ENCODE measurements at places on chromosomes 1 and 21.

- no peak for DNase-seq
Measured at GRCh38 chr1:229086091-229086490, 184.8 kb upstream of the RAB4A start.

- no peak for DNase-seq
Measured at GRCh38 chr1:89580036-89580435, 52.9 kb upstream of the LRRC8C start.

- DNase-seq = no peak
Measured at GRCh38 chr1:99315305-99315704, 51.0 kb downstream of the PLPPR4 start.

GRCh38 chr1:28156821-28157220 lies 19.7 kb downstream of the PTAFR start:
- peak; percentile 16 for DNase-seq

DNA sequence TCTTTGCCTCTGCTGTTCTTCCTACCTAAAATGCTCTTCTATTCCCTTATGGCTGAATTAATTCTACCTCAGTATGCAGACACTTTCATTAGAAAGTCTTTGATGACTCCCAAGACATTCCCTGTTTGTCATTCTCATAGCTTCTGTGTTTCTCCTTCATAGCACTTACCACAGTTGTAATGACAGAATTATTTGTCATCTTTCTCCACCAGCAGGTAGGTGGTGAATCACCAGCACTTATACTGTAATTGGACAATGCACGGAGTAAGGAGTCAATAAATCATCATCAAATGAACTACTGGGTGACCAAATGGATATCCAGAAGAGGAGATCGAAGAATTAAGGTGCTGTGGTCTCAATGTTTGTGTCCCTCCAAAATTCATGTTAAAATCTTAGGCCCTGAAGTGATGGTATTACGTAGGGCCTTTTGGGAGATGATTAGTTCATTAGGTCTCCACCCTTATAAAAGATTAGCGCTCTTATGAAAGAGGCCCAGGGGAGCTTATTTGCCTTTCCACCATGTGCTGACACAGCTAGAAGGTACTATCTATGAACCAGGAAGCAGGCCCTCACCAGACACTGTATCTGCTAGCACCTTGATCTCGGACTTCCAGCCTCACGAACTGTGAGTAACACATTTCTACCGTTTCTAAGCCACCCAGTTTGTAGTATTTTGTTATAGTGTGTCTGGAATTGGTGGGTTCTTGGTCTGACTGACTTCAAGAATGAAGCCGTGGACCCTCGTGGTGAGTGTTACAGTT lies 2.4 kb upstream of the CCT8 start:
- DNase-seq = no peak

- DNase-seq = no peak
Measured at GRCh38 chr21:45266518-45267389, 20.9 kb downstream of the POFUT2 start.

DNA sequence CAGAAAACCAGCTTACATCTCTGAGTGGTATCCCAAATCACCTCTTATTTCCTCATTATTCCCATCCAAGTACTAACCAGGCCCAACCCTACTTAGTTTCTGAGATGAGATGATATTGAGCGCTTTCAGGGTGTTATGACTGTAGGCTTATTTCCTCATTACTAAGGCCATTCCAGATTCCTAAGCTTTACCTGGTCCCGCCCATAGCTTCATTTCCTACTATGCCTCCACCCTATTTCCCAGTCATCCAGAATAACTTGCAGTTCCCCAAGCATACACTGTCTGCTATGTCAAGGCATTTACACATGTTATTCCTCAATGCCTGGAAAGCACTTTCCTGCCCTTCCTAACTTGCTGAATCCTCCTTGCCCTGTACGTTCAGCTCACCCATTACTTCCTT lies 79.3 kb upstream of the SPAG17 start:
- DNase-seq = no peak

- no peak for DNase-seq
Measured at GRCh38 chr1:207742850-207743555, 8.9 kb upstream of the CD46 start.

DNA sequence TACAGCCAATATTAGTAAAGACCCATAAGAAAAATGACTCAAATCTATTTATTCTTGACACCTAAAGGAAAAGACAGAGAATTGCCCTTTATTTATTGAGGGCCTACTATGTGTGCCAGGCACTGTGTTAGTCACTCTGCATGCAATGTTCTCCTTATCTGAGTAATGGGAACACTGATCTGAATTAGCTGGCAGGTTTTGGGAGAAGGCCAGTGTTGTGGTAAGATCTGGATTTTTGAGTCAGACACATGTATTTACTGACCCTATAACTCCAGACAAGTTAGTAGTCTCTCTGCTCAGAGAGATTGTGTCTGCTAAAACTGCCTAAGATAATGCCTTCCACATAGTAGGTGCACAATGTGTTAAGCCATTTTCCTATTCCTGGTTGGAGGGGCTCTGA lies 17.3 kb downstream of the LCE4A start:
- DNase-seq = no peak

GRCh38 chr1:208235982-208236761 lies 8.0 kb downstream of the PLXNA2 start:
- DNase-seq = no peak

GRCh38 chr21:36156815-36157670 lies at the start of gene DOP1B:
TSS of gene DOP1B (plus strand) at chr21:36156824. CDS start at chr21:36164734, 7,910 bp downstream.
- DNase-seq = peak; percentile 85

DNA sequence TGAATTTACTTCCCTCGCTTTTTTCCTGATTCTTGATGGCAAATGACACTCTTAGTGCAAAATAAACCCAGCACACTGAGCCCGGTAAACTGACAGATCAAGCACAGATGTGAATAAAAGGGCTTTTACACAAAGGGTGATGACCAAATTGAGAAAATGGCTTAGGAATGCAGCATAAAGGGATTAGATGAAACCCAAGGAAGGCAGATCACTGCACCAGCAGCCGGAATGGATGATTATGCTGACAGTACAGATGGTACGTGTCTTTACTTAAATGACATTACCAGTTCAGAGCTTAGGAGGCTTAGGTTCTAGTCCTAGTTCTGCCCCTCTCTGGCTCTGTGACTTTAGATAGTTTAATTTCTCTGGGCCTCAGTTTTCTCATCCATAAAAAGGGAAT lies 12.0 kb downstream of the PKP1 start:
- DNase-seq = no peak

DNA sequence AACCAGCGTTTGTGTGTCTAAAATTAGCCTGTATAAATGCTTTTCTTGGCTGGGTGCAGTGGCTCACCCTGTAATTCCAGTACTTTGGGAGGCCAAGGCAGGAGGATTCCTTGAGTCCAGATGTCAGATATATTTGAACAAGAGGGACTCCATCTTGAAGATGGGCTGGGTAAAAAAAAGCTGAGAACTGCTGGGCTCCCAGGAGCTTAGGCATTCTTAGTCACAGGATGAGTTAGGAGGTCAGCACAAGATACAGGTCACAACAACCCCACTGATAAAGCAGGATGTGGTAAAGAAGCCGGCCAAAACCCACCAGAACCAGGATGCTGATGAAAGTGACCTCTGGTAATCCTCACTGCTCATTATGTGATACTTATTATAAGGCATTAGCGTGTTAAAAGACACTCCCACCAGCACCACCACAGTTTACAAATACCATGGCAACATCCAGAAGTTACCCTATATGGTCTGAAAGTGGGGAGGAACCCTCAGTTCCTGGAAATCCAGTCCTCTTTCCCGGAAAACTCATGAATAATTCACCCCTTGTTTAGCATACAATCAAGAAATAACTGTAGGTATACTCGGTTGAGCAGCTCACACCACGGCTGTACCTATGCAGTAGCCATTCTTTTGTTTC lies 36.2 kb upstream of the ZNF496 start:
- DNase-seq = no peak

- DNase-seq = no peak
Measured at GRCh38 chr1:173050865-173051264, at the start of gene TNFSF18. TSS of gene TNFSF18 (minus strand) at chr1:173050941. CDS start at chr1:173050896, 45 bp downstream.

DNA sequence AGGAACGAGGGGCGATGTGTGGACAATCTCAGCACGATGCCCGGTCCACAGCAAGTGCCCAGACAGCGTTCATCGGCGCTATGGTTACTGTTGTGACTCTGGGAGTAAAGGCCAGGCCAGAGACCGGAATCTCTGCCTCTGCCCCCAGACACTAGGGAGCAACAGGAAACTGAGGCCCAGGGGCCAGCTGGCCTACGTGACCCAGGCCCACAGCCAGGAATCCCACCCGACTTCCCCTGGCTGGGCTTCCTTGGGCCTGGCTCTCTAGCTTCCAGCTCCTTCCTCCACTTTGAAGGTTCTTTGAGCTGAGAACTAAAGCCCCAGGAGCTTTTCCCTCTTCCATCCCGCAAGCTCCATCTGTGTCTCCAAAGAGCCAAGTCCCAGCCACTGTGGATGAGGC lies 4.6 kb downstream of the LRP8 start:
- no peak for DNase-seq

DNA sequence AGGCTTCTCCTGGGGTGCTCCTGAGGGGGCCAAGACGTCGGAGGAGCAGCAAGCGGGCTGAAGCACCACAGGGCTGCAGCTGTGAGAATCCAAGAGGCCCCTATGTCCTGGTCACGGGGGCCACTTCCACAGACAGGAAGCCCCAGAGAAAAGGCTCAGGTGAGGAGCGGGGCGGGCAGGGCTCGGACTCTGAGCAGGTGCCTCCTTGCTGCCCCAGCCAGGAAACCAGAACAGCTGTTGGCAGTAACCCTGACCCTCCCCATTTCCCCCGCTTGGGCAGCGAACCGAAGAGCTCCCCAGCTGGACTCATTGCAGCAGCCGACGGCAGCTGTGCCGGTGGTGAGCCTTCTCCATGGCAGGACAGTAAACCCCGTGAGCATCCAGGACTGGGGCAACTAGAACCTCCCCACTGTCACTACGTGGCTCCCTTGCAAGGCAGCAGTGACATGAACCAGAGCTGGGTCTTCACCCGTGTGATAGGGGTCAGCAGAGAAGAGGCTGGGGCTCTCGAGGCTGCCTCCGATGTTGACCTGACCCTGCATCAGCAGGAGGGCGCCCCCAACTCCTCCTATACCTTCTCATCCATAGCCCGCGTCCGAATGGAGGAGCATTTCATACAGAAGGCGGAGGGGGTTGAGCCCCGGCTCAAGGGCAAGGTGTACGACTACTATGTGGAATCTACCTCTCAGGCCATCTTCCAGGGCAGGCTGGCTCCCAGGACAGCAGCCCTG lies 625 bp downstream of the KLHDC7A start:
- peak; percentile 59 for DNase-seq

GRCh38 chr1:226825037-226825745 lies 45.2 kb upstream of the PSEN2 start:
- no peak for DNase-seq

- DNase-seq = no peak
Measured at GRCh38 chr1:172971241-172971640, 79.5 kb downstream of the TNFSF18 start.

DNA sequence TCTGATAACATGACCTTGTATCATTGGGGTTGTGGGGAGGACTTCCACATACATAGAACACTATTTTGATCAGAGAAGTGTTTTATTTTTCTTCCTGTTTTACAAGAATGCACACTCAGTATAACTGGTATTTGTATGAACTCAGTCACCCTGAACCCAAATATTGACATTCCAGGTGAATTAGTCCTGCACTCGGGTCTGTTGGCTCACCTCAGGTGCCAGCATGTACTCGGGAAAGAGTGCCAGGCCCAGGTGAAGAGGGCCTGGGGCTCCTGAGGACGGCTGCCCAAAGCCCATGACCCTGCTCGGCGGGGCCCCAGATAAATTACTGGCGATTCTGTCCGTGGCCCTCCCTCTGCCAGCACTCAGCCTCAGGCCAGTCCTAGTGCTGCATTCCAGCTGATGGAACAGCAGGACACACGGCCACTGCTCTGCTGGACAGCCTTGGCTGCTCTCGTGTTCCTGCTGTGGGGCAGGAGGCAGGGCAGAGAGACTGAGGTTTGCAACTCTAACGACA lies 75.4 kb upstream of the TMPRSS2 start:
- DNase-seq = peak; percentile 49

DNA sequence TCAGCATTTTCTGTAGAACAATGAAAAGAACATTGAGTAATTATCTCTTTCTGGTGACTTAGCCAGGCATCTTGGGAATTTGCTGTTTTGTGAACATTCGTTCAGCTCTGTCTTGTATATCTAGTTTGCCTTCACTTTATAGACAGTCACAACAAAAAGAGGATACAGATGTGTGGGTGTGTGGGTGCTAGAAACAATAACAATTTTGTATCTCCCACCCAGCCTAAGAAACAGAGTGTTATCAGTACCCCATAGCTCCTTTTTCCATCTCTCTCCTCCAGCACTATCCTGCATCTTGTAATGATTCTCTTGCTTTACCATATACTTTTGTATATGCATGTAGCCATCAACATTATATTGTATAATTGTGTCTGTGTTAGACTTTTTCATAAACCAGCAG lies 33.0 kb downstream of the AK4 start:
- DNase-seq = no peak

DNA sequence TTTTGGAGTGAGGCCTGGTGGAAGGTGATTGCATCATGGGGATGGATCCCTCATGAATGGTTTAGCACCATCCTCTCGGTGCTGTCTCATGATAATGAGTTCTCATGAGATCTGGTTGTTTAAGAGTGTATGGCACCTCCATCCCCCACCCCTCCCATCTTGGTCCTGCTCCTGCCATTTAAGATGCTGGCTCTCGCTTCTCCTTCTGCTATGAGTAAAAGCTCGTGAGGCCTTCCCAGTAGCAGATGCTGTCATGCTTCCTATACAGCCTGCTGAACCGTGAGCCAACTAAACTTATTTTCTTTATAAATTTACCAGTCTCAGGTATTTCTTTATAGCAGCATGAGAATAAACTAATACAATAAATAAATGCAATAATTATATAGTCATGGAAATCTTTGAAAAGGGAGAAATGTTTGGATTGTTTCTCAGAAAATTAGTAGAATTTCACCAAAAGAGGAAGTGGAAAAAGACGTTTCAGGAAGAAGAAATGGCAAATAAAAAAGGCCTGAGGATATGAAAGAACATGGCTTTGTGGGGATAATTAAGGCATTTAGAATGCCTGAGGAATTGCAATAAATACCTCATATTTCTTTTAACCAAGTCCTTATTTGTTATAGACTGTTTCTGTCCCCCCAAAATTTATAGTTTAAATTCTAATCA lies 451.2 kb upstream of the ADGRL4 start:
- no peak for DNase-seq

GRCh38 chr21:43985690-43986251 lies 26.3 kb upstream of the TRAPPC10 start:
- peak; percentile 97 for DNase-seq

DNA sequence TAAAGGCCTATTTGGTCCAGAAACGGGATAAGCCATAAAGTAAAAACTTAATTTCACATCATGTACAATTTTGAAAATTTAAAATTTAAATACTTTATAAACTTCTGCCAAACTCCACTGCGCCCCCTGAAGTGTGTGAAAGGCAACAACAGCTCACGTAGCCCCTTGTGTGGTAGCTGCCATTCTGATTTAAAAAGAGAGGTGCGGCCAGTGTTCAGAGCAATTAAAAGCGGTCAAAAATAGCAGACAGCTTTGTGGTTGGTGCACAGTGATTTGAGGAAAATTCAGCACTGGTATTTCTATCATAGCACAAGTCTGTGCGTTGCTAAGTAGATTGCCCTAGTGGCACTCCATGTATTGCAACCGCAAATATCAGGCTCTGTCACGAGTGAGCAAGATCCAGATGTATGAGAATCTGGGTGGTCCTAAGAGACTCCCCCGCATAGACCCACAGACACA lies 122.5 kb downstream of the ATG4C start:
- peak; percentile 23 for DNase-seq

All from H7 (cell line).